Activated CD4-positive, CD25-positive, alpha-beta regulatory T cell treated with anti-CD3 and anti-CD28 coated beads, Interleukin-2, amount 50 U/mL, for 16 hours (primary cell): ENCODE measurements at places on chromosomes 7 and 10.

DNA sequence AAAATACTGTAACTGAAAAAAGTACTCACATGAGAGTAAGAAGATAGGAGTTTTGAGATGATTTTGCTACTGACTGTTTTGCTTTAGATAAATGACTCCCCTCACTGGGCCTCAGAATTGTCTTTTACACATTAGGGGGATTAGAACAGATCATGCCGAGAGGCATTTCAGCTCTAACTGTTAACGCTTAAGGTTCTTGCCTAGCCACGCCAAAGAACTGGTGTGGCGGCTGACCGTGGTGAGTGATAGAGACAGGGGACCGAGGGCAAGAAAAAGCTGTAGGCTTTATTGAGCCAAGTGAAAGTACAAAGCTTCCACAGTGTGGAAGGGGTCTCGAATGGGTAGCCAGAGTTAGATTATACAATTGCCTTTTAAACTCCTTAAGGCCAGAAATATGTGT is 368.5 kb upstream of the MYO3A start:
- no peak for DNase-seq

DNA sequence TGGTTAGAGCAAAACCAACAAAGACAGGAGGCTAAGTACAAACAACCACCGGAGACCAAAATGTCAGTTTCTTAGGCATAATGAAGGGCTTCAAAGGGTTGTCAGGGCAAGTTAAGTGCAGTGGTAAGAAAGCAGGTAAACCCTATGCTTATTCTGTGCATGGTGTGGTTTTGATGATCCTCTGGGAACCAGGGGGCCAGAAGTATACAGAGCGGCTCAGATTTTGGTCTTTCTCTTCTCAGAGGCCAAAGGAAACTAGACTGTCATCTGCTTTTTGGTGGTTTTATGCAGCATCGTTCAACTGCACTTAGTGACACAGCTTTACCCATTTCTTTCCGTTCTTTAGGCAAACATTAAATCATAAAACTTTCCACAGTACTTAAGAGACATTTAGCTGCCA is 332.7 kb upstream of the CELF2 start:
- DNase-seq = no peak

DNA sequence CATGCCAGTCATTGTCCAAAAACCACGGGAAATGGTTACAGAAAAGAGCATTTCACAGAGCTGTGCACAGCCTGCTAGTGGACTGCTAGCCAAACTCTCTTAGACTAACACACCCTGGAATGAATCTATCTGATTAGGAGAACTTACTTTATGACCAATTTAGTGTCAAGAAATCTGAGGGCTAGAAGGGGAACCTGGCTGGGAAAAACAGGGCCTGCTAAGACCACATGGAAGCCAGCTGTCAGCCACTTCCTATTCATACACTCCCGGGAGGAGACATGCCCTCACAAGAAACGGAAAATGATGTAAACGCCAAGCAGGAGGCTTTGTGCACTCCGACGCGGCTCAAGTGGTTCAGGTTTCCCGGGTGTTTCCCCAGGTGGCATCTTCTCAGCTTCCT is 54.8 kb downstream of the MPP7 start:
- no peak for DNase-seq

GRCh38 chr10:79292891-79293746 is 54.1 kb upstream of the PPIF start:
- no peak for DNase-seq

DNA sequence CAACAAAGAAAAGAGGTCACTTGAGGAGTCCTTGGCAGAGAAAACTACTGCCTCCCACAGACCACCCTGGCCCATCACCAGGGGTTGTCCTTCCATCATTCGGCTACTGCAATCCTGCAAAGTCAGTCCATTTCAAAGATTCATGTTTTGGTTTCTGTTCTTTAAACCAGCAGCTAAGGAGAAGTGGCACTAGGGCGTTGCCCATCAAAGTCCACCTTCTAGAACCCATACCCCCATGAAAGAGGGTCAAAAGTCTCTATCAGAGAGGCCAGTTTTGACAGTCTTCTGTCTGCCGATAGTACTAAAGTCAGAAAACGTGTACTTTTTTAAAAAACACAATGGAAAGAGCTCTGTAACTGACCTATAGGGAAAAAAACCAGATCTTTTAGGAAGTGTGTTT is 14.4 kb downstream of the CCDC6 start:
- DNase-seq = no peak

GRCh38 chr7:142802301-142802700 is 31.5 kb downstream of the PRSS2 start:
- DNase-seq = no peak

- no peak for DNase-seq
These were observed 52.4 kb upstream of the EEPD1 start for GRCh38 chr7:36100634-36101033.

- no peak for DNase-seq
These were observed 3.9 kb upstream of the NRF1 start for GRCh38 chr7:129607471-129608120.

- DNase-seq = no peak
These were observed 117.2 kb upstream of the EFCAB10 start for GRCh38 chr7:105698531-105698930.

- DNase-seq = no peak
These were observed 745.4 kb downstream of the PHTF2 start for GRCh38 chr7:78543976-78544375.

- DNase-seq = no peak
These were observed 1110.8 kb upstream of the POT1 start for GRCh38 chr7:126040114-126041045.

DNA sequence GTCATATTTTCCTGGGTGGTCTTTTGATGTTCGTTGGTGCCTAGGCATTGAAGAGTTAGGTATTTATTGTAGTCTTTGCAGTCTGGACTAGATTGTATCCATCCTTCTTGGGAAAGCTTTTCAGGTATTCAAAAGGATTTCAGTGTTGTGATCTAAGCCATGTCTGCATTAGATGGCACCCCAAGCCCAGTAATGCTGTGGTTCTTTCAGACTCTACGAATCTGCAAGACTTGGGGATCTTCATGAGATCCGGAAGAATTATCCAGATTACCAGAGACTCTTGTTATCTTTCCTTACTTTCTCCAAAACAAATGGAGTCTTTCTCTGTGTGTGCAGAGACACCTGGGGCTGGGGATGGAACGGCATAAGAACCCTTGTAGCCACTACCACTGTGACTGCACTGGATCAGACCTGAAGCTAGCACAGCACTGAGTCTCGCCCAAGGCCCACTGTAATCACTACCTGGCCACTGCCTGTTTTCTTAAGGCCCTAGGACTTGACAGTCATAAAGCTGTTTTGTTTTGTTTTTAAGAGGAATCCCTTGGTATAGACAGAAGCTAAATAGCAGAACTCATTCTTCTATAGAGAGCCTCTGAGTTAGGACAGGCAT is 75.5 kb downstream of the MARCHF5 start:
- no peak for DNase-seq

DNA sequence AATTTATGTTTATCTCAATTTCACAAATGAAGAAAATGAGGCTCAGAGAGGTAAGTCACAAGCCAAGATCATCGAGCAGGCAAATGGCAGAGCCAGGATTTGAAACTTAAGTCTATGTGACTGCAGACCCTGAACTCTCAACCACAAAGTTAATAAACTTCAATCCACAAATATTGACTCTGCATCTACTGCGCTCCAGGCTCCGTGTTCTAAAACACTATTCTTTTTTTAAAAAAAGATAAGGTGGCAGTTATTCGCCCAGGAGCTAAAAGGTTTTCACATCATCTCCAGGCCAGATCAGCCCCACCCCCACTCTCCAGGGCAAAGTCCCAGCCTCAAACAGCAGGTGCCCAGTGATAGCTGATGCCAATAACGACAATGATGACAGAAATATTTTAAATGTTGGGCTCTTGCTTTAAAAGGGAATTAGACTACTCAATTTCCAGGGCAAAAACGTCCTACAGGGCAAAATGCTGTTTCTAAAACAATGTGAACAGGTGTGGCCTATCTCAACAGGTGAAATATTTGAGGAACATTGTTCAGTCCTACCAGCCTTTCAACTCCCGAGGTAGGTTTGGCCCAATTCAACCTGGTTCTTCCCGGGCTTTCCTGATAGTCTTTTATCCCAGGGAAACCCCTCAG is 85.2 kb downstream of the SORBS1 start:
- DNase-seq = no peak

- DNase-seq = no peak
These were observed 56.7 kb downstream of the BMPR1A start for GRCh38 chr10:86813101-86813500.

DNA sequence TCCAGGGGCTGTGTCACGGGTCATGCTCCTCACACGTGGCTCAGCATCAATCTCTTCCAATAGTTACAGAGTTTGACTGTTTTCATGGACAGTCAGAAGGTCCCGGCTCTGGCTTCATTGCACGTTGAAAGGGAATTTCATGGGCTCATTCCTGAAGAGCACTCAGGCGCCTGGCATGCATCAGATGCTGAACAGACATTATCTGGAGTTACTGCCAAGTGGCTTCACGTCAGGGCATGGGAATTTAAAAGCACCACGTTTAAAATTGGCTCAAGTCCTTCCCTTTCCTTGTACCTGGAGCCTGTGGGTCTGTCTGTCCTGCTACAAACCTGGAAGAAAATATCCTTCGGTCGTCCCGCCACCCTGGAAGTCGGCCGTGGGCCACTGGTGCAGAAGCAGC is 50.4 kb downstream of the CFAP46 start:
- DNase-seq = no peak

DNA sequence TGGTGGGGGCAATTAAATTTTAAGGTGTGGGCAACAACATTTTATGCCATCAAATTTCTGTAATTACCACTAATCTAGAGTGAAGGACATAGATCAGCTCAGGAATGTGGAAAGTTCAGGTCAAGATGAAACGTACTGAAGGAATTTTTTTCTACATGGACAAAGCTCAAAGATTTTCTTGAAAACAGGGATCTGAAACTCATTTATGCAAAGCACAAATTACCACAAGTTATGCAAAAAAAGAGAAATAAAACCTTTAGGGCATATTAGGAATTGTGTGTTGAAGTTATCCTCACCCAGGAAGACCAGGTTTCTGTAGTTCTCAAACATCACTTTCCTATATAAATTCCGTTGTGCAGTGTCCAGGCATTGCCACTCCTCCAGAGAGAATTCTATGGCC is 18.9 kb downstream of the ZNF680 start:
- no peak for DNase-seq

DNA sequence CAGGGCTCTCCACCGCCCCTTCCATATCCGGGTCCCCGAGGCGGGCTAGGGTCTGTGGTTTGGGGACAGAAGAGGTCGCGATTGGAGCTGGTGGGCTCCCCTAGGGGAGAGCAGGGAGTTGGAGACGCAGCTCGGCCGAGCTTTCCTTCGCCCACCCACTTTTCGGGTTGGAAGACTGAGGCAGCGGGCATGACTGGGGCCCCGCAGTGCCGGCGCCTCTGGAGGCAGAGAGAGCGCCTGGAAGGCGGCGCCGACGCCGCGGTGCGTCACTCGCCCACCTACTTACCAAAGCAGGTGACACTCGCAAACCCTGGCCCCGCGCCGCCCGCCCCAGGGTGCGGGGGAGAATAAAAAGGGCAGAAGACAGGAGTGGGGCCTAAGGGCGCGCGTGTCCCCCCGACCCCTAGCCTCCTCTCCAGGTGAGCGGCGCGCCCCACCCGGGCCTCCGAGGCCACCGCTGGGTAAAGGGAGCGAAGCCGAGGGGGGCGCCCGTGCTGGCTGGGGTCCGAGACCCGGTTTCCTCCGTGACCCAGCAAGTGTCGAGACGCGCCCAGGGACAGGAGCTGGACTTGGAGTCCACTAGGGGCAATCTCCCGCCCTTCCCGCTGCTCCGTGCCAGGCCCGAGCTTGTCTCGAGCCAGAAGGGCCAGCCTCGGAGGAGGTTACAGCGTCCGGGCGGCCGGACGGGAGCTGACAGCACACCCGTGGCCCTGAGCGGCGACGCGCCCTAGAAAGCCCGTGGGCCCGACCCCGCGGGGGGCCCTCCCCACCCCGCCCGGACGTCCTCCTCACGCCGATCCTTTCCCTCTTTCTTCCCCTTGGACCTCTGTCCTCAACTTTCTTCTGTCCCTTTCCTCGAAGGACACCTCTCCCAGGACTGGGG is 34.4 kb upstream of the GRID1 start:
- peak; percentile 58 for DNase-seq

DNA sequence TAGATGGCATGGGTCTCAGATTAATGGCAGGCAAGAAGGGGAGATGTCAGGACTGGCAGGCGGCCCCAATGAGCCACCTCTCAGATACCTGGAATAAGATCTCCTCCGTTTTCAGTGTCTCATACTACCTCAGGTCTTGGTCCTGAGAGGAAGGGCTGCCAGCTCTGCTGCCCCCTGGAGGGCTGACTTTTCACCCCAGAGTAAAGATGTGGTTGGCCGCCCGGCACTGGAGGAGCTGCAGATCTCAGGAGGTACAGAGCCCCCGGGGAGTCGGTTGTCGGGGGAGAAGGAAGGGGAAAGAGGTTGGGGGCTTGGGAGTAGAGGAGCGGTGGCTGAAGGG is 642 bp upstream of the COL13A1 start:
- DNase-seq = no peak

GRCh38 chr7:121960678-121961077 is 87.7 kb downstream of the PTPRZ1 start:
- DNase-seq = no peak
